ENCODE measurements at places on chromosomes 7 and 10.

GRCh38 chr7:151013733-151014497 lies 10.4 kb downstream of the ATG9B start:
- DNase-seq: peak; percentile 77

GRCh38 chr10:92873029-92873428 lies 24.7 kb downstream of the EXOC6 start:
- no peak for DNase-seq

DNA sequence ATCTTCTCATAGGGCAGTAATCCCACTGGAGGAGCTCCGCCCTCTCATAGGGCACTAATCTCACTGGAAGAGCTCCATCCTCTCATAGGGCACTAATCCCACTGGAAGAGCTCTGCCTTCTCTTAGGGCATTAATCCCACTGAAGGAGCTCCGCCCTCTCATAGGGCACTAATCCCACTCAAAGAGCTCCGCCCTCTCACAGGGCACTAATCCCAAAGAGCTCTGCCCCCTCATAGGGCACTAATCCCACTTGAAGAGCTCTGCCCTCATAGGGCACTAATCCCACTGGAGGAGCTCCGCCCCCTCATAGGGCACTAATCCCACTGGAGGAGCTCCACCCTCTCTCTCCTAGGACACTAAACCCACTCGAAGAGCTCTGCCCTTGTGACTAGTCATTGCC lies 3.4 kb upstream of the FUOM start:
- DNase-seq: no peak

GRCh38 chr10:34378297-34378696 lies 436.8 kb downstream of the PARD3 start:
- DNase-seq: no peak

DNA sequence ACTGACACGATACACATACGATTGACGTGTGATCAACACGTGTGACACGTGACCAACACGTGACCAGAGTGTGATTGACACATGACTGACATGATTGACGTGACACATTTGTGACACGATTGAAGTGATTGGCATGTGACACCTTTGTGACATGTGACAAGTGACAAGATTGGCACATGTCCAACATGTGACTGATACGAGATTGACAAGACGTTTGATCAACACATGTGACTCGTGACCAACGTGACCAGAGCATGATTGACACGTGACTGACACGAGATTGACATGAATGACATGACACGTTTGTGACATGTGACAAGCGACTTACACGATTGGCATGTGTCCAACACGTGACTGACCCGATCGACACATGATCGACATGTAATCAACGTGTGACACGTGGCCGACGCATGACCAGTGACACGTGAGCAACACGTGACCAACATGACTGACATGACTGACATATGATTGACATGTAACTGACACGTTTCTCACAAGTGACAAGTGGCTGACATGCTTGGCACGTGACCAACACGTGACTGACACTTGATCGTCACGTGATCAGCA lies 22.0 kb downstream of the CRPPA start:
- DNase-seq: no peak

GRCh38 chr10:97307441-97307840 lies 11.6 kb upstream of the FRAT1 start:
- DNase-seq: no peak

GRCh38 chr7:108138911-108139310 lies 8.8 kb upstream of the LAMB4 start:
- DNase-seq: peak; percentile 78

GRCh38 chr10:30823651-30824050 lies 194.1 kb upstream of the LYZL2 start:
- no peak for DNase-seq

DNA sequence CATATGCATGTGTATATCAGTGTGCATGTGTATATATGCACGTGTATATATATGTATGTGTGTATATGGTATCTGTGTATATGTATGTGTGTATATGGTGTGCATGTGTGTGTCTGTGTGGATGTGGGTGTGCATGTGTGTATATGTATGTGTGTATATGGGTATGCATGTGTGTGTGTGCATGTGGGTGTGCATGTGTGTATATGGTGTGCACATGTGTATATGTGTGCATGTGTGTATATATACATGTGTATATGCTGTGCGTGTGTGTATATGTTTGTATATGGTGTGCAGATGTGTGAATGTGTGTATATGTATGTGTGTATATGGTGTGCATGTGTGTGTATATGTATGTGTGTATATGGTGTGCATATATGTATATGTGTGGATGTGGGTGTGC lies 245.2 kb downstream of the ADAM12 start:
- DNase-seq: no peak

- DNase-seq: no peak
Measured at GRCh38 chr7:135599471-135599870, 41.8 kb downstream of the NUP205 start.

DNA sequence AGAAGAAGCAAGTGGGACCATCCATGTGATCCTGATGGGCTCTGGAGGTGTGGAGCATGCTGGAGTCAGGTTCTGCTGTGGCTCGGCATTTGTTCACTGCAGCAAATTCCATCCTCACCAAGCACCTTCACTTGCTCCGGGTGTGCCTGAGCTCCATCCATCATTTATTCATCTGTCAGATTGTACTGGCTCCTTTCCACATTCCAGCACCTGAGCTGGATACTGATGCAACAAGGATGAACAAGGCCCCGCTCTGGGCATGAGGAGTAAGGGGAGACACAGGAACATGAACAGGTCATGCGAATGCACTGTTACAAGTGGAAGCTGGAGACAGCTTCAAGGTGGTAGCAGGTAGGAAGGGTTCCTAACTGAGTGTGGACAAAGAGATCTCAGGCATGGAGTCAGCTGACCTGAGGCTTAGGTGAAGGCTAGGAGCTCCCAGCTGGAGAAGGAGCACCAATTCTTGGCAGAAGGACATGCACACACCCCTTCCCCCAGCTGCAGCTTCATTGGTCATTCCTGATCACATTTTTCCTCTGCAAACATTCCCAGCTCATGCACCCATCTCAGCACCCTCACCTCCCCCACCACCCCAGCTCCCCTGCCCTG lies 133.7 kb upstream of the ZMIZ1 start:
- peak; percentile 35 for DNase-seq

- DNase-seq: no peak
Measured at GRCh38 chr7:116661865-116662264, 10.1 kb upstream of the MET start.

- no peak for DNase-seq
Measured at GRCh38 chr7:103551016-103551415, 105.0 kb upstream of the SLC26A5 start.

GRCh38 chr7:16935341-16935735 lies 53.6 kb upstream of the AGR3 start:
- no peak for DNase-seq

DNA sequence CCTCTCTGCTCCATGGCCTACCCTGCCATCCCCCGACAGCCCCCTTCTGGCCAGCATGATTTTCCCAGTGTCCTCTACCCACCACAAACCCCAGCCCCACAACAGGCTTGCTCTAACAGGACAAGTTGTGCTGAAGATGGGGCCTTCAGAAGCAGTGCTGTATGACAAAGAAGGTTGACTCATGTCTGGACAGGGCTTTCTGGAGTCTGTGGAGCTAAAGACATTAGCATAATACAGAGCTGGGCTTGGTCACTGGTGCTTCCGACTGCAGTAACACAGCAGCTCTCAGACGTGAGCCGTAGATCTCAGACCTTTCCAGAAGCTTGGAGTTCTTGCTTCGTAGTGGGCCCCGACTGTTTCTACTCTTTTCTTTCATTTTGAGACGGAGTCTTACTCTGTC lies 100.5 kb downstream of the GTF2IRD1 start:
- DNase-seq: no peak

DNA sequence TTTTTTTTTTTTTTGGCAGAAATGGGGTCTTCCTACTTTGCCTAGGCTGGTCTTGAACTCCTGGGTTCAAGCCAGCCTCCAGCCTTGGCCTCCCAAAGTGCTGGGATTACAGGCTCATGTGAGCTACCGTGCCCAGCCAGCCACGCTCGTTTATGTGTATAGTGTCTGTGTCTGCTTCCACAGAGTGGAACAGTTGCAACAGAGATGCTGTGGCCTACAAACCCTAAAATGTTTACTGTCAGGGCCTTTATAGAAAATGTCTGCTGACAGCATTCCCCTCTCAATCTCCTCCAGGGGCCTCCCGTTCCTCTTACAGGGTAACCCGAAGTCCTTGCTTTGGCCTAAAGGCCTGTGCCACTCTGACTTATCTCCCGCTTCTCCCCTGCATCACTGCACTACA lies 87.6 kb upstream of the LEP start:
- DNase-seq: no peak
